Inflammatory macrophage treated with lipopolysaccharide for 1 hour (primary cell): ENCODE measurements at places on chromosomes 16 and 17.
A peak's percentile ranks its signal among the peaks of the same experiment; 100 is the strongest.

GRCh38 chr17:6303664-6304063 lies 131.3 kb downstream of the AIPL1 start:
- DNase-seq = peak; percentile 1

DNA sequence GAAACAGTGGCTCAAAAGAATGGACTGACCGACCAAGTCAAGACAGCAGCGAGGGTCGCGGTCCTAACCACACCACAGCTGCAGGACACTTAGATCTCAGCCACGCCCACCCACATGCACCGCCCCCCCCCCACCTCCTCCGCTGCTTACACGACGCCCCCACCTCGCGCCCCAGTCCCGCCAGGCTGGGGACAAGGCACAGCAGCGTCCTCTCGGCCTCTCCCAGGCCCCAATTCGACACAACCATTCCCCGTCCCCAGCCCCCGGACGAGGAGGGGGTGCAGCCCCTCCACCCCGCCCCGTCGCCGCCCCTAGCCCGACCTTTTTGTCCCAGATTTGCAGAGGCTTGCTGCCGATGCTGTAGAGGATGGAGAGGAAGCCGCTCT lies 477 bp downstream of the CFAP20 start:
- no peak for DNase-seq

DNA sequence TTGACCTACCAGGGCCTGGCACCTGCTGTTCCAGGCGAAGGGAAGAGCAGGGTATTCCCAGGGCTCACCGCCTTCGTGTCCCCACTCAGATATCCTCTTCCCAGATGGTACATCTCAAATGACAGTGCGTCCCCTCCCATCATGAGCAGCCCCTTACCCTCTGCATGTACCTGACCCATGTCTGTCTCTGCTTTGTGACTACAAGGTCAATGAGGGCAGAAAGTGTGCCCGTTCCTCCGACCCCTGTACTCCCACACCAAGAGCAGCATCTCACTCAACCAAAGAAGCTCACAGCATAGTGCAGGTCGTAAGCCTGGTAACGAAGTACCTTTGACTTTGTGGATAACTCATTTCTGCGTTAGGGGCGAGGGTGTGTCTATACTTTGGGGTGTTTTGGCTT lies 142.6 kb downstream of the KATNIP start:
- no peak for DNase-seq

DNA sequence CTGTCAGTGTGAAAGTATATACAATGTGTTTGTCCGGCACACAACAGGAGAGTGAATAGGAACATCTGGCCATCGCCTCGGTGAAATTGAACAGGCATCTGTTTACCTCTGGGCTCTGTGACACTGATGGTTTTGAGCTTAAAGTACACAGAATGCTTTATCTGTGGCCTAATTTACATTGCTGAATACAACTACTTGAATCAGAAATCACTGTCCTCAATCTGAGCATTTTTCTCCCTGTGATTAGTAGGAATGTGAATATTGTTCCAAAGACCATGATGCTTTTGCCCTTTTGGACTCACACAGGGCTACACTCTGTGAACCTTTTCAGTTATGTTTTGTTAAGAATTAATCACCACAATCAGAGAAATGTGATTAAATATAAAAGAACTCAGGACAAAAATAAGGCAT lies 323.0 kb upstream of the TBX2 start:
- no peak for DNase-seq

DNA sequence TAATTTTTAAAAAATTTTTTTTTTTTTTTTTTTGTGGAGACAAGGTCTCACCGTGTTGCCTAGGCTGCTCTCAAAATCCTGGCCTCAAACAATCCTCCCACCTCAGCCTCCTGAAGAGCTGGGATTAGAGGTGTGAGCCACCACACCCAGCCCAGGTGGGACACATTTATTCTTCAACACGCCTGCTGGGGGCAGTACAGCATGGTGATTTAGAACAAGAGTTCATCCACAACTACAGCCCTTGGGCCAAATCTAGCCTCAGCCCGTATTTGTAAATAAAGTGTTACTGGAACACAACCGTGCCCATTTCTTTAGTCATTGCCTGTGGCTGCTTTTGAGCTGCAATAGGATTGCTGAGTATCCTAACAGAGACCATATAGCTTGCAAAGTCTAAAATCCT lies 92.8 kb downstream of the KATNIP start:
- DNase-seq = no peak

DNA sequence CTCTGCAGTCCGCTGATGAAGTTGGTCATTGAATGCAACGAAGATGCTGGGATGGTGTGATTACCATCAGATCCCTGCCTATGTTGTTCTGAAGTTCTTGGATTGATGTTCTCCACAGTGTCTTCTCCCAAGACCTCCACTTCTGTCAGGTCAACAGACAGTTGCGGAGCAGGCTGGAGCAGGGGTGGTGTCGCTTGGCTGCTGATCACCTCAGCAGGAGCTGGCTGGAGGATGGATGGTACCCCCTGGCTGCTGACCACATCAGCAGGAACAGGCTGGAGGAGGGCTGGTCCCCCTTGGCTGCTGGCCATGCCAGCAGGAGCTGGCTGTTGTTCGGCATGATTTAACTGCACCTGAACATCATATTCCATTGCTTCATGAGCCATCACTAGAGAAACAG lies 5.6 kb downstream of the RFWD3 start:
- no peak for DNase-seq

DNA sequence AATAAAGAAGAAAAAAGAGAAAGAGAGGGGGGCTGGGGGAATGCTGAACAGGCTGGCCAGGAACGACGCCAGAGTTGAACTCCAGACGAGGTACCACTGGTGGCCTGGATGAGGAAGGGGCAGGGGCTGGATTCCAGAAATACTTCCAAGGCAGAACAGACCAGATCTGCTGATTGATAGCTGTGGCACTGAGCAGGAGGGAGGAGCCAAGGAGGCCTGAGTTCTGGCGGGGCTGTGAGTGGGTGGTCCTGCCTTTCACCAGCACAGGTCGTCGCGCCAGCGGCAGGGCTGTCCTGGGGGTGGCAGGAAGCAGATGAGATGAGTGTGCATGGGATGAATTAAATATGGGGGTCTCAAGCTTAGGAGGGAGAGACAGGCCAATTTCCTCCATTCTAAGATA lies 5.5 kb downstream of the CCDC42 start:
- no peak for DNase-seq

DNA sequence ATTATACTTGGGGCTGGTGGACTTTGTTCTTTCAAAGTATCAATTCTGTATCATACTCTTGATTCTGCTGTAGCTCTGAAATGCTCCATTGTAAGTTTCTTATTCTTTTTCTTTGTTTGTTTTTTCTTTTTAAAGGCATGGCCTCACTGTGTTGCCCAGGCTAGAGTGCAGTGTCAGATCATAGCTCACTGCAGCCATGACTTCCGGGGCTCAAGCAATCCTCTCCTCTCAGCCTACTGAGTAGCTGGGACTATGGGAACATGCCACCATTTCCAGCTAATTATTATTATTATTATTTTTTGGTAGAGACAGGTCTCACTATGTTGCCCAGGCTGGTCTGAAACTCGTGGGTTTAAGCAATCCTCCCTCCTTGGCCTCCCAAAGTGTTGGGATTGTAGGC lies 38.9 kb upstream of the METTL9 start:
- DNase-seq = no peak

- peak; percentile 70 for DNase-seq
Measured at GRCh38 chr17:56793957-56794356, 39.8 kb downstream of the C17orf67 start.

- peak; percentile 30 for DNase-seq
Measured at GRCh38 chr16:22948603-22949368, 134.8 kb downstream of the HS3ST2 start.

- DNase-seq = no peak
Measured at GRCh38 chr17:38558728-38559050, 47.1 kb downstream of the SRCIN1 start.

- no peak for DNase-seq
Measured at GRCh38 chr17:13036751-13037150, 18.9 kb upstream of the ELAC2 start.

GRCh38 chr17:61209525-61209924 lies 190.1 kb upstream of the TBX2 start:
- no peak for DNase-seq

DNA sequence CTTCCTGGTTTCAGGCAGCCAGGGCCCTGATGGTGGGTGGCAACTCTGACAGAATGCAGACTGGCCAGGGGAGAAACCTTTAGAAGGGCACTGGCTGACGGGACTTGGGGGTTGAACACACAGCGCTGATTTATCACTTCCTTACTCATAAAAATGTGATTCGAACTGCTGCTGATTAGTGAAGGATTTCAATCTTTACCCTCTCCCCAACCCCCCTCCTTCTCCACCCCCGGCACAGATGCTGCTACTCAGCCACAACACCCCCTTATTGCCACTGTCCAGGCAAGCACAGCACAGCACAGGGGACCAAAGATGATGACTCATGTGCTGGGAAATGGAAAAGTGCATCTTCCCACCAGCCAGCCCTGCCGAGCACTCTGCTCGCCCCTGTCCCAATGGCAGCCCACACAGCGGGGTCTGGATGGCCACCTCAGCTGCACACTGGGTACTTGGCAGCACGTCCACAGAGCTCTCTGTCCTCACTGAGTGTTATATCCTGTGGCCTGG lies 70.1 kb downstream of the SMG6 start:
- DNase-seq = no peak

DNA sequence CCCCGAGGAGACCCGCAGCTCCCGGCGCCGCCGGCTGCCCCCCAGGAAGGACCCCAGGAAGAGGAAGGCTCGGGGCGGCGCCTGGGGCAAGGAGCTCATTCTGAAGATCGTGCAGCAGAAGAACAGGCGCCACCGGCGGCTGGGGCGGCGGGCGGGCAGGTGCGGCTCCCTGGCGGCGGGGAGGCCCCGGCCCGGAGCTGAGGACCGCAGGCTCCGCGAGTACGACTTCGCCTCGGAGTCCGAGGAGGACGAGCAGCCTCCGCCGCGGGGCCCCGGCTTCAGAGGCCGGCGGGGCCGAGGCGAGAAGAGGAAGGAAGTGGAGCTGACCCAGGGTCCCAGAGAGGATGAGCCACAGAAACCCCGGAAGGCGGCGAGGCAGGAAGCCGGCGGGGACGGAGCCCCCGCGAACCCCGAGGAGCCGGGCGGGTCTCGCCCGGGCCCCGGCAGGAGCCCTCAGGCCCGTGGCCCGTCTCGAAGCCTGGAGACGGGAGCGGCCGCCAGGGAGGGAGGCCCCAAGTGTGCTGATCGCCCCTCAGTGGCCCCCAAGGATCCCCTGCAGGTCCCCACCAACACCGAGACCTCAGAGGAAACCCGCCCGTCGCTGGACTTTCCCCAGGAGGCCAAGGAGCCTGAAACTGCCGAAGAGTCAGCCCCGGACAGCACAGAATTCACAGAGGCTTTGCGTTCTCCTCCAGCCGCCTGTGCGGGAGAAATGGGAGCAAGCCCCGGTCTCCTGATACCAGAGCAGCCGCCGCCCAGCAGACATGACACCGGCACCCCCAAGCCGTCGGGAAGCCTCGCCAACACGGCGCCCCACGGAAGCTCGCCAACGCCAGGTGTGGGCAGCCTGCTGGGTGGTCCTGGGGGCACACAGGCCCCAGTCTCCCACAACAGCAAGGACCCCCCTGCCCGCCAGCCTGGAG lies 22.3 kb upstream of the ZFPM1 start:
- DNase-seq = peak; percentile 22

DNA sequence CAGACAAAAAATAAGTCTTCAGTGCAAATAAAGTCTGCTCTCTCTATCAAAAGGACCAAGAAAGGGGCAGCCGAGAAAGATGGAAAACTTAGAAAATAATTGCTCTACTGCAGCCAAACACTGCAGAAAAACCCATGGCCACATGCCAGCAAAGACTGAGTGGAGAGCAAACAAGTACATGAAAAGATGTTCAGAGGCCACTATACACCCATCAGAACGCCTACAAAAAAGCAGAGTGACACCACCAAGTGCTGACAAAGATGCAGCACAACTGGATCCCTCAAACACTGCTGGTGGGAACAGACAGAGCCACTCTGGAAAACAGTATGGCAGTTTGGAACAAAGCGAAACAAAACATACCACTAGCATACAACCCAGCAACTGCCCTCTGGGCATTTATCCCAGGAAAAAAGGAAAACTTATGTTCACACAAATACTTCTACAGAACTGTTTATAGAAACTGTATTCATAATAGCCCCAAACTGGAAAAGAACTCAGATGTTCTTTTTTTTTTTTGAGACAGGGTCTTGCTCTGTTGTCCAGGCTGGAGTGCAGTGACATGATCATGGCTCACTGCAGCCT lies 36.7 kb downstream of the KIAA0753 start:
- no peak for DNase-seq

GRCh38 chr16:65991149-65991701 lies 375.3 kb upstream of the CDH5 start:
- DNase-seq = no peak
